Mucosa of gallbladder (tissue), 1 donor: ENCODE measurements at places on chromosomes 1 and 21. TPM values are rescaled to one million over a fixed set of nuclear protein-coding genes. Genes with fewer than 3 reads are reported as not detected.

DNA sequence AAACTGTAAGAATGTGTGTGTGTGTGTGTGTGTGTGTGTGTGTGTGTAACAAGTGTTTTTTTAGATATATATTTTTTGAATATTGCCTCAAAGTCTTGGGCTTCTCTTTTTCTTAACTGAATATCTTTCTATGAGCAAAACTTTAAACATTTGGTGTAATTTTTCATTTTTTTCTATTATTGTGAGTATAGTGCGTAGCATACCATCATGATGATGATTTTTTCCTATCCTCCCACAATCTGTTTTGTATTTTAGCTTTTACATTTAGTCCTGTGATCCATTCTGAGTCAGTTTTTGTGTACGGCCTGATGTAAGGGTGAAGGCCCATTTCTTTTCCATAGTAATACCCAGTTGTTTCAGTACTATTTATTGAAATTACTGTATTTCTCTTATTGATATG is 680.6 kb downstream of the TTLL7 start:
- no peak for DNase-seq

GRCh38 chr1:63960326-63960725 is 186.5 kb downstream of the ROR1 start:
- DNase-seq = no peak

Gene CFHR1
- 0.75 TPM for total RNA-seq

GRCh38 chr21:32245971-32246370 is 32.9 kb downstream of the MIS18A start:
- no peak for DNase-seq

Gene C1orf94
- not detected for total RNA-seq
